ENCODE measurements at places on chromosomes 2 and 18.

GRCh38 chr2:210421916-210422315 lies 54.6 kb downstream of the LANCL1 start:
- DNase-seq: no peak

GRCh38 chr18:27860701-27861107 lies 316.2 kb downstream of the CDH2 start:
- DNase-seq: no peak

DNA sequence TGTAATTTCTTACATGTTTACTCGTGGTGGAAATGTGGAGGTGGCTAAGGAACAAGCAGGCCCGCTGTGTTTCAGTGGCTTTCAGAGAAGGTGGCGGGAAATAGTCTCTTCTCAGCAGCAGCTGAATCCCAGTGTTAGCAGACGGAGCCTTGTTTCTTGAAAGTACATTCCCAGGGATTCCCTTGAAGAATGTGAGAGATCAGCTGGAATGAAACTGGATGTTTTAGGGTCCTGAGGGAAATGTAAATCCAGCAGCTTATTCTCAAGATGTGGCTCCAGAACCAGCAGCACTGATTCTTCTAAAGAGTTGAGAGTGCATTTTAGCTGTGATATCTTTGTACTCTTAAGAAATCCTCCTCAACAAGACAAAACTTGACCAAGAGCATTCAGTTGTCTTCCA lies 59.1 kb downstream of the CDC42EP3 start:
- DNase-seq: no peak

DNA sequence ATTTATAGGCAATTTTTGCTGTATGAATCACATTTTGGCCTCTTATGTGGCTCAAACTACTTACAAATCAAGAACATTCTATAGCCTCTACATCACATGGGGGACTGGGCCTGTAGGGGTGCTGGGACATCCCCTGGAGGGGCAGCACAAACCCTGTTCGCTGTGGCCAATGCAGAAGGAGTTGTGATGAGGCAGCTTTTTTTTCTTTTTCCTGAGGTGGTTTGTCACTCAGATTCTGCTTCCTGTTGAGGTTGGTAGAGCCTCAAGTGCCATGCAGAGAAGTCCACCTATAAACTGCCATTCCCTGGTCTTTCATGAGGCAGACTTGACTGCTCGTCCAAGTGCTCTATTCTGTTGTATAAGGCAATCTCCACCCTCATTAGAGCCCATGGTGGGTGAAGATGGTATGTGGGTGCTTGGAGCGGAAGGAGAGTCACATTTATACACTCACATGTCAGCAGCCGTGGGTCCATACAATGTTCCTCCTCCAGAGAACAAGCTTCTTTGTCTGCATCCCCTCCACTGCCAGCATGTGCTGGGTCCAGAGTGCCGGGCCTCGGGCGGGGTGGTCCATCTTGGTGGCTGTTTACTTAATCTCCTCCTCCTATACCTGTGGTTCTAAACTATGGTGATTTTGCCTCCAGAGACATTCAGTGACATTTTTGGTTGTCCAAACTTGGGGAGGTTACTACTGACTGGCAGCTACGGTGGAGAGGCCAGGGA lies 120.3 kb downstream of the ACOXL start:
- peak; percentile 25 for DNase-seq

GRCh38 chr2:122078451-122078850 lies 323.0 kb downstream of the TSN start:
- no peak for DNase-seq

DNA sequence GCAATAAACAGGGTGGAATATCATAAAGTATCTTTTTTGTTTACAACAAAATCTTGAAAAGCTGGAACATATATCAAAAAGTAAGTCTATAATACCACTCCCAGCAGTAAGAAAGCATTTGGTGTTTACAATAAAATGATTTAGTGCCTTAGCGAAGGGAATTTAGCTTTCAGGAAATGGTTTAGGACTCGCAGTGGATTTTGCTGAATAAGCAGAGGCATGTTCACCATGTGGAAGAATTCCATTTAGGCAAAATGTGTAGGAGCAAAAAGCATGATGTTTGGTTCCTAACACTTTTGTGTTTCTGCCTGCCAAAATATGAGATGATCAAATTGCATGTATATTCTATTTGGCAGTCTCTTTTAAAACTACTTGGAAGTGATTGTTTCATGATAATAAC lies 163.6 kb downstream of the AGPS start:
- no peak for DNase-seq

GRCh38 chr2:121333834-121334558 lies 49.0 kb upstream of the TFCP2L1 start:
- no peak for DNase-seq

- no peak for DNase-seq
Observed at GRCh38 chr2:129469871-129470270, 509.6 kb upstream of the RAB6C start.

- no peak for DNase-seq
Observed at GRCh38 chr2:171254666-171255065, 94.0 kb upstream of the TLK1 start.

DNA sequence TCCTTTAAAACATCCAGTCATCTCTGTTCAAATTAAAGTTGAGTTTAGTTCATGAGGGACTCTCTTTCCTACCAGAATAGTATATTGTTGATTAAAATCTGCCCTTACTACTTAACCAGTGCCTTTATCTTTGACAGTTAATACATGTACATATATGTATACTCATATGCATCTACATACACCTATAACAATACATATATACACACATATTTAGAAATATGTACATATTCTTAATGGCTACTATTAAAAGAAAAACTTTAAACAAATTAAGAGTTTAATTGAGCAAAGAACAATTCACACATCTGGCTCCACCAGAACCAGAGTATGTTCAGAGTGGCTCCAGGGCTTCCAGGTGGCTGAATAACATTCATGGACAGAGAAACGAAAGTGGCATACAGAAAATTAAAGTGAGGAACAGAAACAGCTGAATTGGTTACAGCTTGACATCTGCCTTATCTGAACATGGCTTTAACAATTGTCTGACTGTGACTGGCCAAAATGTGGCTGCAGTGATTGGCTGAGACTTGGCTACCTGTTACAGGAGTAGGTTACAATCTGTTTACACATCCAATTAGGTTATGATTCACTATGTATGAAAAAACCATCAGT lies 38.8 kb downstream of the ZNF519 start:
- DNase-seq: no peak

DNA sequence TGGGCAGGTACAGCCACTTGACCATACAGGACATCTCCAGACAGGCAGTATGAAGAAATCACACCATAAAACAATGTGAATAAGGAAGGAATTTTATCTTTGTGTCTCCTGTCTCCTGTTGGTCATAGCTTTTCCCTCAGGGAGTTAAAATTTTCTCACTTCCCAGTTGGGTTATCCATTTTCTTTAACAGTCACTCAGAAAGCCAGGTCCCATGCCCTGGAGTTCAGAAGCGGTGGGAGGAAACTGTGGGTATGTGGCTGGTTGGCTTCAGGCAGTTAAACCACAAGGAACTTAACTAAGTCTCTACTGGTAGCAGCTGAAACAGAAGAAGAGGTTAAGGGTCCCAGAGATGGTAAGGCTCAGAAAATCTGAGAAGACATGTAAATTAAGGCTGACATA lies 6.5 kb upstream of the SMAD2 start:
- DNase-seq: no peak

DNA sequence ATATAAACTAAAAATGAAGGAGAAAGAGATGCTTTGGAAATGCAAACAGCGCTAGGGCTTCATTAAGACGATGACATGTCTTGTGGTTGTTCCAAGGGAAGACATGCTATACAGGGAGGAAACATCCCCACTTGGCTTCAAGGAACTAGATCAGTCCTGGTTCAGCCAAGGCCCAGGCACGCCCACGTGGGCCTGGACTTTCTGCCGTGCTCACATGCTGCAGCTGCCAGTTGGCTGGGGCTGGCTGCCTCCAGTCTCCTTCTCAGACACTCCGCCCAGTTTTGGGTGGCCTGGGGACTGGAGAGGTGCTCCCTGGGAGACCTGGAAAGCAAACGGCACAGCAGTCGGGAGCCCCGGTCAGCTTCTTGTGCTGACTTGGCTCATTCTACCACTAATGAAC lies 109.6 kb downstream of the GLI2 start:
- DNase-seq: no peak

DNA sequence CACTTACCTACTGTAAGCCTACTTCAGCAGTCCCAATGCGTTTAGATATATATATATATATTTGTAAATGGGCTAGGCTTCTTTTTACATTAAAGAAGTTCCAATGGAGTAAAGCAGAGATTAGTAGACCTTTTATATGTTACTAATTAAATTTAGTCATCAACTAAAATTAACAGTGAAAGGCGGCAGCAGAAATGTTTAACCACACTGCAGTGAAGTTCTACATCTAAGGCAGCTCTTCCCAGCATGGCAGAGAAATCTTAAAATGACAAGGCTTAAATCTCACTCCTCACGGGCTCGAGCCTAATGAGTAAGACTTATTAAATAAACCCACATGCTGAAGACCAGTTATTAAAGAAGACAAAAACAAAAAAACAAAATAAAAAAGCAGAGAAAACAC lies 19.1 kb upstream of the KANSL1L start:
- no peak for DNase-seq

GRCh38 chr2:58543442-58543841 lies 302.3 kb upstream of the FANCL start:
- no peak for DNase-seq

- DNase-seq: no peak
Observed at GRCh38 chr2:100140582-100140981, 1.8 kb downstream of the AFF3 start.

- no peak for DNase-seq
Observed at GRCh38 chr18:73739098-73739497, 408.5 kb downstream of the FBXO15 start.

DNA sequence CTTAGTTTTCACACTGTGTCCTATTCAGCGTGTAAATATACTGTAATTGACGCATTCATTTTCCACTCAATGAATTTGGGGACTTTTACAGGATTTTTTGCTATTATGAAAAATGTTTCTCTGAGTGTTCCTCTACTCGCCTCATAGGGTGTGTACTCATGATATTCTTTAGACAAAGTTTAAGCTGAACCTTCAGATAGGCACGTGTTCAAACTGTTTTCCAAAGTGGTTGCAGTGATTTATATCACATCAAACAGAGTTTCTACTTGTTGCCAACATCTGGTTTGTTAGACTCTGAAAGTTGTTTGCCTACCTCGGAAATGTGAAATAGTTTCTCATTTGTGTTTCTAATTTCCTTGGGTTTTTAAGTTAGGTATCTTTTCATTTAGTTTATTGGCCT lies 46.4 kb upstream of the IL1R1 start:
- DNase-seq: no peak

GRCh38 chr2:229350883-229351282 lies 79.8 kb upstream of the PID1 start:
- DNase-seq: no peak

GRCh38 chr18:12376034-12376753 lies 833 bp downstream of the AFG3L2 start:
- no peak for DNase-seq

DNA sequence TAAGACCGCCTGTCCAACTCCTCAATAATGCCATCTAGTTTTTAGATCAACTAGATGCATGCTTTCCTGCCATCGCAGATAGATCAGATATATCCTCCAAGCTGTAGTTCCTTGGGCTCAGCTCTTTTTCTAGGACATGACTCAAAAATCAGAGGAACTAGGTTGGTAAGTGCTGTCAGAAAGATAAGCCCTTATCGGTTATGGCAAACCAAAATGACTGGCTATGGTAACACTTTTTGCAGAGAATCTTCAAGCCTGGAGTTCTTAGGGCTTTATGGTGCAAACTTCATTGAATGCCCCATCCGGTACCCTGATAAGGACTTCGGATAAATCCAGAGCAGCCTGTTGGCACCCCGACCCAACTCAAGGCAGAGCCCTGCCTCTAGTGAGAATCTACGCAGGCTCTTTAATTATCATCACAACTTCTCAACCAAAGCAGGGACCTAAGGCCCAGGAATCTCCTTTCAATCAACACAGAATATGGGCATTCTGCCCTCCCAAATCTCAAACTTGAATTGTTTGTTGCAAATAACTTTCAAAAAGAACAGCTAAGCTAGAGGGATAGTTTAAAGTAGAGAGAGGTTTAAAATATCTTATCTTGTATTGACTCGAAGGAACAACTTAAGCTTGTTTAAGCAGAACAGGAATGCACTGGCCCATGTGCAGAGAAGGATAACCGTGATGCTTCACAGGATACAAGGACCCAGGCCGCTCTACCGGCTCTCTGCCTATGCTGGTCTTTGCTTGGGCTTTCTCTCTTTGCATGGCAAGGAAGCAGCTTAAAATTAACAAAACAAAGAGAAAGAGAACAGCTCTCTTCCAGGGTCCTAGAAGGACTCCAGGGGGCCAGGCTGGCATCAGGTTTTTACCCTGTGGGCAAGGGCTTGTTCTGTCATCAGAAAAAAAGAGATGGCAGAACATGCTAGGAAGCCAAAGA lies 3.4 kb upstream of the CYP1B1 start:
- DNase-seq: no peak

GRCh38 chr2:225531559-225531958 lies 132.0 kb downstream of the NYAP2 start:
- no peak for DNase-seq

- no peak for DNase-seq
Observed at GRCh38 chr18:3170441-3171161, 49.2 kb downstream of the MYOM1 start.

- no peak for DNase-seq
Observed at GRCh38 chr2:181836583-181836982, 54.9 kb upstream of the ITPRID2 start.

DNA sequence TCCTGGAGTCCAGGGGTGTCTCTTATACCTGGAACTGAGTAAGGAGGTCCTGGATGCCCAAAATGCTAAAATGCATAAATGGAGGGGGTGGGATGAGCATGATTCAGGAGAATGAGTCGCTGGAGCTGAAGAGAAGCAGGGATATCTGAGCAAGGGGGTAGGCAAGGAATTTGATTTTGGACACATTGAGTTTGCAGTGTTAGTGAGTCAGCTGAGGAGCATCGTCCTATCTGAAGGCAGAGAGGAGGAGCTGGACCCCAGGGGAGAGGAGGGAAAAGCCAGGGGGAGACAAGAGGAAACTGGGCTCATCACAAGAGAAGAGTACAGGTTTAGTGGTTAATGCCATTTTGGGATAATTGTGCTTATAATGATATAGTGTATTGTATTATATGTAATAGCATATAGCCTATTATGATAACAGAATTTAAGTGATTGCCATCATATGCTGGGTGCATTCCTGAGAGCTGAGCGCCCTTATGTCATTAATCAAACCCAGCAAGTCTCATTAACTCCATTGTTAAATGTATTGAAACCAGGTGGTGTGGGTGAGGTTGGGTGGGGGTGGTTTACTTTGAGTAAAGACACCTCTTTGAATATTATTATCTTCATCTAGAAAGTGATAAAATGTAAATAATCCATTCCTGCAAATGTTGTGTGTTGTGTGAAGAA lies 12.4 kb downstream of the EHD3 start:
- DNase-seq: no peak

GRCh38 chr2:168561991-168562390 lies 105.9 kb downstream of the CERS6 start:
- DNase-seq: no peak

GRCh38 chr2:237486819-237487448 lies at the start of gene MLPH:
Gene MLPH, plus strand, starts transcription at chr2:237487251. Its CDS starts 6,176 bp downstream, at chr2:237493427.
- no peak for DNase-seq

DNA sequence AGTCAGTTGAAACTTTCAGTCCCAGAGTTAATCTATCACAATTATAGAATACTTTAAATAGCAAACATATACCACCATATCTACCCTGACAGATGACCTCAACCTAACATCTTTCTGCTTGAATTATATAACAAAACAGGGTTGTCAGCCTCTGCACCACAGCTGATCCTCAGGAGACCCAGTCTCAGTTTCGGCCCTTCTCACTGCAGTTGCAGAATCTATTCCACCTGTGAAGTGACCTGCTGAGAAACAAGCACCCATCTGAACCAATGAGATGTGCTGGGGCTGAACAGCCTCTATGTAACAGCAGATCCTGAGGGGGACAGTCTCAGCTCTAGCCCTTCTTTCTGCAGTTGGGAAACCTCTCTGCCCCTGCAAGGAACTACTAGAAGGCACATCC lies 567.6 kb downstream of the KCNJ3 start:
- no peak for DNase-seq
